ENCODE measurements at places on chromosomes 2 and 18.

DNA sequence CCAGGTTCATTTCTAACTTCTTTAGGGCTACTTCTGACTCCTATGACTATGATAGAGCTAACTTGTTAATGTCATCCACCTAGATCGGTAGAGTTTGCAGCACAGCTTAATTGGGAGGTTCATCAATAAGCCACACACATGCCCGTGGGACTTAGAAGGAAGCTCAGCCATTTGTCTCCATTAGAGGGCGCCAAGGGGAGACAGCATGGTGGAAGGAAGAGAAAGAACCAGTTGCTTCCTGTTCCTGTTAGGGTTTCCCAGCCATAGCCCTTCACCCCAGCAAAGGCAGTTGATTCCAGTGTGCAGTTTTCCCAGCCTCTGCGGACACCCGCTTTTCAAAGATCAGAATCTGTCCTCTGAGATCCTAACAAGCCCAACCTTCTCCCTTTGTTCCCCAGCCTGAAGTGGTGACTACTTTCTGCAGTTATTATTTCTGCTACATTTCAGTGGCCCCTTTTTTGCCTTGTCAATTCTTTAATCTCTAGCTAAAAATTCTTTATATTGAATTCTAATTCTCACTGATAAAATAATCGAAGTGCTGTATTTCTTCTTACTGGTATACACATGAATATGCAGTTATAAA, 30.3 kb downstream of the MAIP1 start:
- H3K4me1 ChIP-seq = peaks cover 32% of the 10 kb centered on the region
- peak; percentile 93 for DNase-seq
- H3K27ac ChIP-seq = no peak overlapping the region
- no peaks in the 10 kb centered on the region for H3K27me3 ChIP-seq
- no peaks in the 10 kb centered on the region for H3K36me3 ChIP-seq

GRCh38 chr2:88874063-88874657, 182.7 kb downstream of the RPIA start:
- H3K27ac ChIP-seq = no peak overlapping the region
- DNase-seq = peak; percentile 81
- H3K4me3 ChIP-seq = no peak overlapping the region
- H3K4me1 ChIP-seq = peaks cover 4% of the 10 kb centered on the region

DNA sequence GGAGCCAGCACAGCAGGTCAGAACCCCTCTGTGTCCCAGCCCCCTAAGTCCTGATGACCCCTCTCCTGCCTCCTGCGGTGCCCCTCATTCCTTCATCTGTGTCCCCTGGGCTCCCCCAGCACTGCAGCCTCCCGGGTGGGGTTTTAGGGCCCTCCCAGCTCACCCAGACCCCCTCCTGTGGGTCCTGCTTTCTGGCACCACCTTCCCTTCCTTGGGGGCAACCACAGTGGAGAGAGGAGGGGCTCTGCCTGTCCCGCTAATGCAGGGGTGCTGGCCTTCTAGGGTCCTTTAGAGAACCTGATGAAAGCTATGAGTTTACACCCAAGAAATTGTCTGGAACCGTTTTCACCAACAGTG, 42.7 kb upstream of the ALPP start:
- H3K27me3 ChIP-seq = no peaks in the 10 kb centered on the region
- no peak overlapping the region for H3K27ac ChIP-seq
- no peaks in the 10 kb centered on the region for H3K4me1 ChIP-seq
- no peak for DNase-seq
- no peaks in the 10 kb centered on the region for H3K36me3 ChIP-seq

- peaks cover 42% of the 10 kb centered on the region for H3K27me3 ChIP-seq
- peaks cover 10% of the 10 kb centered on the region for H3K4me1 ChIP-seq
- no peak overlapping the region for H3K27ac ChIP-seq
- H3K36me3 ChIP-seq = no peaks in the 10 kb centered on the region
- DNase-seq = no peak
- peak overlapping the region; percentile 86 for H3K4me3 ChIP-seq
These were observed 529 bp upstream of the AMER3 start for GRCh38 chr2:130754811-130755210.

DNA sequence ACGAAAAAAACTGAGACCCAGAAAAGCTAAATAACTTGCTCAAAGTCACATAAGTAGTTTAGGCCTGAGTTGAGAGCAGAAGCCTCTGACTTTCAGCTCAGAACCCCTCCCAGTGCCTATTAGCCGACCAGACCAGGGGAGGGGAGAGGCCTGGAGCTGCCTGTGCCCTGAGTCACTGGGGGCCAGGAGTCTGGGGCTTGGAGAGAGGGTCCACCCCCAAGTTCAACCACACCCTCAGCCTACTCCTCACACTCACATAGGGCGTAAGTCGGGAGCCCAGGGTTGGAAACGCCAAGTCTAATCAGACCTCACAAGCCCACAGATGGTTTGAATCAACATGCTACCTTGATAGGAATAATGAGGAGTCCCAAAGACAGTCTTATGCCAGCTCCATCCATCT, 12.6 kb upstream of the PKDCC start:
- H3K36me3 ChIP-seq = no peaks in the 10 kb centered on the region
- H3K27me3 ChIP-seq = peaks cover 16% of the 10 kb centered on the region
- DNase-seq = no peak
- H3K4me1 ChIP-seq = peaks cover 28% of the 10 kb centered on the region
- H3K4me3 ChIP-seq = no peak overlapping the region

DNA sequence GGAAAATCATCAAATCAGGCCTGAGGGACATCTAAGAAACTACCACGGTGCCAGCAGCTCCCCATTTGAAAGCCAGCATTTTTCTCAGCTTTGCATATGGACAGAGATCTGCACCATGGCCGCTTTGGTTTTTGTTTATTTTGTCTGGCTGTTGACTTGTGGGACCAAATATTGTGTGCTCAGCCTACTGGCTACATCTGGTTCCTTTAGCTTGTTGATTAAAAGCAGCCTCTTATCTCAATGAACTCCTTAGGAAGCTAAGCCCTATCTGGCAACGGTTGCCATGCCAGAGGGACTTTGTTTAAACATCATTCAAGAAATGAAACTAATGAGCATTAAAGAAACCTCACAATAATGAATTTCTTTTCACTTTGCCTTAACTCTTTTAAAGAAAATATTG, 32.4 kb upstream of the CCDC150 start:
- no peaks in the 10 kb centered on the region for H3K27me3 ChIP-seq
- no peak overlapping the region for H3K27ac ChIP-seq
- no peak for DNase-seq
- H3K4me3 ChIP-seq = no peak overlapping the region

DNA sequence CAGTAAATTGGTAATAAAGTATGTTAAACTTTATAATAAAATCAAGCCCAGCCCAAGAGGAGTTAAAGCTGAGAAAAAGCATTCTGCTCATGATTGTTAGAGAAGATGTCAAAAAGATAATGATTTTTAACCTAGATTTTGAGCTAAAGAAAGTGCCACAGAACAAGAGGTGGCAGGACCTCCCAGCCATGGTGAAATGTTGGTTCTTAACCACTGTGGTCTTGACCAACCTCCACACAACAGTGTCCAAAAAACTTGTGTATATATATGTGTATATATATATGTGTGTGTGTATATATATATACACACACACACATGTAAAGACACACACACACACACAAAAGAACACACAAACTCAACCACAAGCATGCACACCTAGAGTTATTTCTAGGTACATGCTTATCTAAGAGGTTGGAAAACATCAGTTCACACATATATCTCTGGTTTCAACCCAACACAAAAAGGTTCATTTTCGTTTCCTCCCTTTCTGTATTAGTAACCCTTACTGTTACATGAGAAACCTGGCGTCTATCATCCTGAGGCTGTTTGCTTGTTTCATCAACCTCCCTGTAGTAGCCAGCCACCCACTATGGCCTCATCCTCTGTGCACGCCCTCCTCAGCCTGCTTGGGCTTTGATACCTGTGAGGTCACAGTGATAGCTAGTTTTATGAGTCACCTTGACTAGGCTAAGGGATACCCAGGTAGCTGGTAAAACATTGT, 631.8 kb upstream of the ID2 start:
- DNase-seq = no peak
- no peak overlapping the region for H3K4me3 ChIP-seq
- H3K4me1 ChIP-seq = no peaks in the 10 kb centered on the region

GRCh38 chr2:163774862-163775261, 39.1 kb upstream of the FIGN start:
- no peak overlapping the region for H3K27ac ChIP-seq
- no peaks in the 10 kb centered on the region for H3K27me3 ChIP-seq
- H3K36me3 ChIP-seq = no peaks in the 10 kb centered on the region
- no peak for DNase-seq
